Neural crest cell (in vitro differentiated cells): ENCODE measurements at places on chromosomes 2 and 18. TPM values are rescaled to one million over a fixed set of nuclear protein-coding genes. Genes with fewer than 3 reads are reported as not detected.

Gene ITPRIPL1
- total RNA-seq: 24.2 and 25.6 TPM in 2 replicates

Gene RGPD3
- 0.11 and 0.14 TPM in 2 replicates for total RNA-seq

DNA sequence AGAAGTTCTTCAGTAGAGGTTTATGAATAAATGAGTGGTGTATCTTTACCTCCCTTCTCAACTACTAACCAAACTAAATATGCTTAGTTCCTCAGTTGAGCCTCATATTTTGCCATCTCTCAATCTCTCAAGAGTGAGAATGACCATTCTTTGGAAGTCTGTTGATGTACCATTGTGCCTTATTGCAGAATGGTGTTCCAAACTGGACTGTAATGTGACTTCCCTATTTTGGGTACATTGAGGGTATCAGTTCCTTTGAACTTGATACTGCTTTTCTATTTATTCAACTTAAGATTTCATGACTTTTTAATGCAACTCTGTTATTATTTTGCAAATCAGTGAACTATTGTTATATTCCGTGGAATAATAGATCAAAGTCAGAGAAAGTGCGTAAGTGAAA, 159.4 kb downstream of the PTPRM start:
- no peak overlapping the region for H3K27ac ChIP-seq
- no peaks in the 10 kb centered on the region for H3K4me1 ChIP-seq

Gene POTEI
- total RNA-seq: 1.1 and 1.3 TPM in 2 replicates

- no peaks in the 10 kb centered on the region for H3K4me1 ChIP-seq
- H3K4me3 ChIP-seq: no peak overlapping the region
- no peak overlapping the region for H3K27ac ChIP-seq
- H3K36me3 ChIP-seq: no peaks in the 10 kb centered on the region
Observed at GRCh38 chr2:104977958-104978357, 59.9 kb upstream of the MRPS9 start.

Gene RAB11FIP5
- 6.7 and 10.1 TPM in 2 replicates for total RNA-seq

Gene HRH4
- 0.07 TPM in 1 of 2 replicates, not detected in the other for total RNA-seq

Gene WNT10A
- not detected in 2 replicates for total RNA-seq

DNA sequence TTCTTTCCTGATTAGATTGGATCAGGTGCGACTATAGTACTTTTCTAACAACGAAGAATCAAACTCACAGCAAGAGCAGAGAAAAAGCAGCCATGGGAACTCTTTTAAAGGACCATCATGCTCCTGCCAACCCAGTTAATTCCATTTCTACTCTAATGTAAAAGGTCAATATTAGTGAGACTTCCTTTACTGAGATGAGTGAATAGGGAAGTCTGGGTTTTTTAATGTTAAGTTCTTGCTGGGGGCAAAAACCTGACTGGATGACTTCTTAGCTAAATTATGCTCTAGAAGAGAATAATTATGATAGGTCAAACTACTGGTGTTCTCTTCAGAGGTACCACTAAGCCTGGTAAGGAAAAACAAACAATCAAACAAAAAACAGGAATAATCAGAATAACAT, 8.4 kb downstream of the SRBD1 start:
- H3K27ac ChIP-seq: no peak overlapping the region
- no peak overlapping the region for H3K4me3 ChIP-seq
- DNase-seq: no peak
- peaks cover 9% of the 10 kb centered on the region for H3K36me3 ChIP-seq
- H3K4me1 ChIP-seq: peaks cover 2% of the 10 kb centered on the region
- no peaks in the 10 kb centered on the region for H3K27me3 ChIP-seq

Gene TRPM8
- total RNA-seq: 0.07 TPM in 1 of 2 replicates, not detected in the other

GRCh38 chr2:112708968-112709367, 11.9 kb upstream of the NT5DC4 start:
- H3K4me1 ChIP-seq: peaks cover 9% of the 10 kb centered on the region
- no peak overlapping the region for H3K4me3 ChIP-seq
- peaks cover 6% of the 10 kb centered on the region for H3K27me3 ChIP-seq

DNA sequence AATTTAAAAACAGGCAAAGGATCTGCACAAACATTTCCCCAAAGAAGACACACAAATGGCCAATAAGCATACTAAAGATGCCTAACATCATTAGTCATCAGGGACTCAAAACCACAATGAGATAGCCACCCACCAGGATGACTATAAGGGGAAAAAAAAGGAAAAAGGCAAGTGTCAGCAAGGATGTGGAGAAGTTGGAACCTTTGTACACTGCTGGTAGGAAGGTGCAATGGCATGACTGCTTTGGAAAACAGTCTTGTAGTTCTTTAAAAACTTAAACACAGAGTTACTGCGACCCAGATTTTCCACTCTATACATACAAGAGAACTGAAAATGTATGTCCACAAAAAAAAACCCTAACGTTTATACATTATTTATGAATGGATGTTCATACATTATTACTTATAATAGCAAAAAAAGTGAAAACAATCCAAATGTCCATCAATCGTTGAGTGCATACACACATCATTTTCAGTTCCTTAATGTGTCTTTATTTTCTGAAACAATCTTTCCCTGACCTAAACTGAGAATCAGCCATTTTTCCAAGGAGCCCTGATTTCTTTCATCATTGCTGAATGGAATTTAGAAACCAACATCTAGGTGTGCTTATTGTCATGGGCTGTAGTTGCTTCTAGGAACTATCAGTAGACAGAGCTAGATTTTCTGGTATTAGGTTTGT, 64.7 kb upstream of the TLK1 start:
- H3K4me1 ChIP-seq: no peaks in the 10 kb centered on the region
- no peaks in the 10 kb centered on the region for H3K27me3 ChIP-seq
- H3K36me3 ChIP-seq: no peaks in the 10 kb centered on the region
- H3K27ac ChIP-seq: no peak overlapping the region

GRCh38 chr2:106113361-106113966, 80.6 kb downstream of the UXS1 start:
- H3K4me1 ChIP-seq: peaks cover 9% of the 10 kb centered on the region
- no peak overlapping the region for H3K27ac ChIP-seq
- DNase-seq: no peak
- peaks cover 18% of the 10 kb centered on the region for H3K36me3 ChIP-seq
- no peak overlapping the region for H3K4me3 ChIP-seq
- H3K27me3 ChIP-seq: no peaks in the 10 kb centered on the region

Gene GALNT13
- total RNA-seq: 6.9 and 7.4 TPM in 2 replicates

DNA sequence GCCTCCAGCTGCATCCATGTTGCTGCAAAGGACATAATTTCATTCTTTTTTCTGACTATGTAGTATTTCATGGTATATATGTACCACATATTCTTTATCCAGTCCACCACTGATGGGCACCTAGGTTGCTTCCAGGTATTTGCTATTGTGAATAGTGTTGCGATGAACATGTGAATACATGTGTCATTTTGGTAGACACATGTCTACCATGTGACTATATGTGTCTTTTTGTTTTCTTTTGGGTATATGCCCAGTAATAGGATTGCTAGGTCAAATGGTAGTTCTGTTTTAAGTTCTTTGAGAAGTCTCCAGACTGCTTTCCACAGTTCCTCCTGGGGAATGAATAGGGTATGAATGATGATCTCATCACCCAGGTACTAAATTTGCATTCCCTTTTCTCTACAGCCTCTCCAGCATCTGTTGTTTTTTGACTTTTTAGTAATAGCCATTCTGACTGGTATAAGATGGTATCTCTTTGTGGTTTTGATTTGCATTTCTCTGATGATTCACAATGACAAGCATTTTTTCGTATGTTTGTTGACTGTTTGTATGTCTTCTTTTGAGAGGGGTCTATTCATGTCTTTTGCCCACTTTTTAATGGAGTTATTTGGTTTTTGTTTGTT, 35.6 kb upstream of the FEZ2 start:
- H3K36me3 ChIP-seq: peaks cover 3% of the 10 kb centered on the region
- no peaks in the 10 kb centered on the region for H3K27me3 ChIP-seq
- H3K4me1 ChIP-seq: no peaks in the 10 kb centered on the region
- no peak for DNase-seq
- H3K27ac ChIP-seq: no peak overlapping the region

DNA sequence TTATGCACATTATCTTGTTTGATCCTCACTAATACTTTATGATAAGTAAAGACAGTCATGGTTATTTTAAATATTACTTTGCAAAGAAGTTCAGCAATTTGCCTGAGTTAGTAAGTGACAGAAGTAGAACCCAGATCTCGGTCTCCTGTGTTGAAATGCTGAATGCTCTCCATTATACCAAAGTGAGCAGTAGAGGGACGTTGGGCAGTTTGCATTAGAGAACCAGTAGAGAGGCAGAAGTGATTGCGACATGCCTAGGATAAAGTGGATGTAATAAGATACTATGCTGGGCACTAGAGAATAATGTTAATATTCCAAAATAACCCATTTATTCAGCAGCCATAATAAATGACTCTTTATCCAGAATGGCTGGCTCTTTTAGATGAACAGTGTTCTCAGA, 201.0 kb downstream of the PMAIP1 start:
- no peaks in the 10 kb centered on the region for H3K4me1 ChIP-seq
- no peak overlapping the region for H3K4me3 ChIP-seq
- H3K27ac ChIP-seq: no peak overlapping the region
- no peak for DNase-seq
- no peaks in the 10 kb centered on the region for H3K36me3 ChIP-seq

Gene NEURL3
- 0.21 TPM in 1 of 2 replicates, not detected in the other for total RNA-seq

- H3K36me3 ChIP-seq: no peaks in the 10 kb centered on the region
- no peak for DNase-seq
Observed at GRCh38 chr2:109454304-109454703, 159.5 kb downstream of the SEPTIN10 start.

DNA sequence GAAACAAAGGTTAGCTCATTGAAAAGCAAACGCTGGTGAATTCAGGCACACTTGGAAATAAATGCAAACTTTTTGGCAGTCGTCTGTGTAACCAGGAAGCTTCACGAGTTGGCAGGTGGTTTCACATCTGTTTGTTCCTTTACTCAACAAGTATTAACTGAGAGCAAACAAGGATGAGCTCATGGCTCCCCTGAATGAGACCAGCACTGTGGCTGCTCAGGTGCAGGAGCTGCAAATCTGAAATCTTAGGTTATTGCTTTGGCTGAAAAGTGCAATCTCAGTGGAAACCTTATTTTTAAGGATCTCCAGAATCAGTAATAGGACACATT, 46.3 kb downstream of the SH3RF3 start:
- H3K4me1 ChIP-seq: peaks cover 10% of the 10 kb centered on the region
- DNase-seq: no peak
- H3K4me3 ChIP-seq: no peak overlapping the region
- peaks cover under 1% of the 10 kb centered on the region for H3K27me3 ChIP-seq

Gene POTEJ
- not detected in 2 replicates for total RNA-seq

- H3K27me3 ChIP-seq: peaks cover 2% of the 10 kb centered on the region
- no peaks in the 10 kb centered on the region for H3K36me3 ChIP-seq
- H3K27ac ChIP-seq: no peak overlapping the region
- peaks cover 5% of the 10 kb centered on the region for H3K4me1 ChIP-seq
- DNase-seq: no peak
Observed at GRCh38 chr2:67713376-67713775, 316.2 kb downstream of the ETAA1 start.

DNA sequence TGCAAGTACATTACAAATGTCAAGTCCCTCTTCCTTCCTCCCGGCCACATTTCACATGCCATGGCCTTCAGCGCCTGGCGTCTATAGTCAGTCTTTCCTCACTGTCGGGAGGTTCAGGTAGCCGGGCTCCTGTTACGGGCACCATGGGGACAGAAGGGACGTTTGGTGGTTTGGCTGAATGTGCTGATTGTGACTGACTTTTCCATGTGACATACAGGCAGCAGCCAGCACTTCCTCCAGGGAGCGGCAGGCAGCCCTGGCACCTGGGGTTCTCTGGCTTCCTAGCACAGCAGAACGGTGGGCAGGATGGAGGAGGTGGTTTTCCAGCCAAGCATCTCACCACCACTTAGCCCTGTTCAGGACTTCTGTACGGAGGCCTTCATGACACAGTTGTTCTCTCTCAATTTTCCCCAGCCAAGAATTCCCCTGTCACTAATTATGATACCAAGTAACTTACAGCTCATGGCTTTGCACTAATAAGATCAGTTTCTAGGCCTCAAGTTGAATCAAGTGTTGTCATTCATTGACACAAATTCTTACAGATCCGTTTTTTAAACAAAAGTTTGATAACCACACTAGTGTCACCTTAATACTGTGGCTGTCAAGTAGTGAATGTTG, 83.9 kb upstream of the REV1 start:
- no peak overlapping the region for H3K27ac ChIP-seq
- peaks cover 34% of the 10 kb centered on the region for H3K4me1 ChIP-seq
- H3K36me3 ChIP-seq: peaks cover 3% of the 10 kb centered on the region
- no peak overlapping the region for H3K4me3 ChIP-seq

Gene CDKL4
- total RNA-seq: 0.75 and 0.93 TPM in 2 replicates

GRCh38 chr18:76412010-76412817, 82.8 kb downstream of the ZNF516 start:
- peak overlapping the region; percentile 78 for H3K27ac ChIP-seq
- no peak overlapping the region for H3K4me3 ChIP-seq
- DNase-seq: no peak

DNA sequence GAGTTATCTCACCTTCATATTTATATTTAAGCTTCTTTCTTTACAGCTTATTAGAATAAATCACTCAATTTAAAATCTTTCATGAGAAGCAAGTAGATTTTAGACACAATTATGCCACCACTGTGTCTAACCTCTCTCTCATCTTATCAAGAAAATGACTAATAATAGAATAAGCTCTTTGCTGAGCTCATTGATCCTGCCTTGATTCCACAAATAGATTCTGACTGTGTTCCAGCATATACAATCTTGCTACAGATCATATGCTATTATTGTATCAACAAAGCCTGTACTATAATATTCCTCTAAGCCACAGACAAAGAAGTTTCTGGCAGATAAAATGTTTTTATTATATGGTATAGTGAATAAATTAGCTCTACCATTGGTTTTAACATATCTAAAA, 168.7 kb upstream of the GULP1 start:
- H3K27ac ChIP-seq: no peak overlapping the region
- no peak overlapping the region for H3K4me3 ChIP-seq
- H3K27me3 ChIP-seq: no peaks in the 10 kb centered on the region

GRCh38 chr18:13096719-13097118, 105.6 kb downstream of the CEP192 start:
- no peaks in the 10 kb centered on the region for H3K4me1 ChIP-seq
- H3K36me3 ChIP-seq: peaks cover 36% of the 10 kb centered on the region
- no peak overlapping the region for H3K27ac ChIP-seq
- no peaks in the 10 kb centered on the region for H3K27me3 ChIP-seq
- H3K4me3 ChIP-seq: no peak overlapping the region

Gene SLC5A7
- 2.7 and 3.0 TPM in 2 replicates for total RNA-seq

GRCh38 chr18:21663578-21663977, 41.0 kb downstream of the ABHD3 start:
- H3K4me1 ChIP-seq: peaks cover 5% of the 10 kb centered on the region
- no peak overlapping the region for H3K4me3 ChIP-seq
- DNase-seq: no peak
- no peak overlapping the region for H3K27ac ChIP-seq
- peaks cover 3% of the 10 kb centered on the region for H3K36me3 ChIP-seq

DNA sequence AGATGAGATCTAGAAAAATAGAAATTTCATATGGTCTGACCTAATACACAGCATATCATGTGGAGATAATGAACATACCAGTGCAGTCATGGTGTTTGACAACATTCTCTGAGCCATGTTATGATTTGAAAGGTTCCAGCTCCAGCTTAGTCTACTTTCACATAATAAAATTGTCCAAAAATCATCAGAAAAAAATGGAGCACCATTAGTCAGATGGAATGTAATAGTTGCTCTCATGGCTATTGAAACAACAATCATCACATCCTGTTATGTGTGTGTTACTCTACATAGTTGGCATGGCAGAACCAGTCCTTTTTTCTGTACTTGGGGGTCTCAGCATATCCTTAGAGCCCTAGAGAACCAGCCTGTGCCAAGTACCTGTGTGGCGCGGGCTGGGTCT, 678.9 kb upstream of the FANCL start:
- H3K36me3 ChIP-seq: no peaks in the 10 kb centered on the region
- H3K4me3 ChIP-seq: no peak overlapping the region
- no peak overlapping the region for H3K27ac ChIP-seq
- no peaks in the 10 kb centered on the region for H3K27me3 ChIP-seq
